ENCODE measurements at places on chromosomes 12 and 14. TPM values are rescaled to one million over a fixed set of nuclear protein-coding genes. Genes with fewer than 3 reads are reported as not detected.

The EML5 gene
- 1.7 TPM for polyA plus RNA-seq

The OTX2 gene
- not detected for polyA plus RNA-seq

The COCH gene
- 6.6 TPM for polyA plus RNA-seq

The SMIM41 gene
- polyA plus RNA-seq, result not detected

DNA sequence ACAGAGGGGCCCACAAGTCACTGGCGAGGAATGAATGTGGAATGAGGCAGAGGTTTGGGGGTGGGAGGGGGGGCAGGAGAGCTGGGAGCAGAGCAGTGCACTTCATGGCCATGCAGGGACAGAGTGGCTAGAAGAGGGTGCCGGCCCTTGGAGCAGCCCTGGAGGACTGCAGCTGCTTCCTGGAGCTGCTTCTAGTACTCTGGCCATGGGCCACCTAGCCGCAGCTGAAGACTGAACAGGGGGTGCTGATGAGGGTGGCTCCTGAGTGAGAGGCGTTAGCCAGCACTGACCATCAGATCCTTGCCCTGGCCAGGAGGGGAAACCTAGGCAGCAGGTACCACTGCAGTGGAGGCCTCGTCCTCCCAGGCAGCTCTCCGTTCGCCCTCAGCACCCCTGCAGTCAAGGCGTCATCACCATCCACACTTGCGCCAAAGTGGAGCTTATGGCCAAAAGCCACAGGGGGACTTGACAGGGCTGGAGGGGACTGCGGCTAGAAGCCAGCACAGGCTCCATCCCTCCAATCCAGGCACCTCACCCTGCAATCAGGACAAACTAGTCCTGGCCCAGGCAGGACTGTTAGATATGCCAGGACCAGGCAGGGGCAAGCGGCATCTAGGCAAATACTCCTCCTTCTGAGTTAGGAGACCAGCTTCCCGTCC, 16.4 kb downstream of the OTUB2 start:
- no peak for DNase-seq

GRCh38 chr12:5428332-5429221, 3.3 kb upstream of the NTF3 start:
- DNase-seq, result no peak

DNA sequence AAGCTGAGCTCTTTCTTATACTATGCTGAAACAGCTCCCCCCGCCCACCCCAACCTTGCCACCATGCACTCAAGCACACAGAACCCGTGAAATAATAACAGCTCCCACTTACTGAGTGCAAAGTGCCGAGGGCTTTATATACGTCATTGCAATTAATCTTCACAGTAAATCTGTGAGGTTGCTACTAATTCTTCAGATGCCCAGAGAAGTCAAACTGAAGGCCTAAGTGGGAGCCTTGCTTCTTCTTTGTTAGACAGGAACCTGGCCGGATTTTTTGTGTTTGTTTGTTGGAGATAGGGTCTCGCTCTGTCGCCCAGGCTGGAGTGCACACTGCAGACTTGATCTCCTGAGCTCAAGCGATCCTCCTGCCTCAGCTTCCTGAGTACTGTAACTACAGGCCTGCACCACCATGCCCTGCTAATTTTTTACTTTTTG, 34.0 kb downstream of the VCPKMT start:
- DNase-seq, result no peak

- no peak for DNase-seq
Observed at GRCh38 chr12:92973614-92974013, 44.5 kb upstream of the EEA1 start.

DNA sequence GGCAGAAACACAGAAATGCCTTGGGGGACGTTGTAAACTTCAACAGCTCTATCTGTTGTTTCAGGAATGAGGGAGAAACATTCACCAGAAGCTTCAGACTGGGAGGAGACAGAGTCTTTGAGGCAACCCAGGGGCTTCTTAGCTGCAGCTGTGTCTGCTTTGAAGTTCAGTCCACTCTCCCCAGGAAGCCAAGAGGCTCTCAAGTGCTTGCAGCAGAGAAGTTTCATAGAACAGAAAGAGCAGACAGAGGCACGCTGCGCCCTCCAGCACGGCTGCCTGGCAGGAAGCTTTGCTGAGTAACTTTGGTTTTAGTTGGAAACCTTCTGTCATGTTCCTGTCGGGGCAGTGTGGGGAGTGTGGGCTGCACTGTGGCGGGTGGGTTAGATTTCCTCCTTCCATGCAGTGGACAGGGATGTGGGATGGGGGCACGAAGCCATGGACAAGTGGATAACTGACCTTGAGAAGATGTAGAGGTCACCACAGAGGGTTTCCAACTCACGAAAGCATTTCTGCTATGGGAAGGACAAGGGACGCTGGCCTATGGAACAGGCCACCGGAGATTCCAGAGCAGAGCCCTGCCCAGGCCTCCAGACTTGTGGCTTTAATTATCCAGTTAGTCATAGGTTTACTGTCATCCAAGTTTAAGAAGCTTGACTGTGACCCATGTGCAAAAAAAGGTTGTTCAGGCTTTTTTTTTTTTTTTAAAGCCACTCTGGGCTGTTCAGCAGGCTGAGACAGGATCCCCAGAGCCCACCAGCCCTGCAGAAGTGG, 107.7 kb downstream of the ARF6 start:
- DNase-seq, result peak; percentile 94

- no peak for DNase-seq
Observed at GRCh38 chr14:23436327-23437132, 1.1 kb upstream of the MYH7 start.

DNA sequence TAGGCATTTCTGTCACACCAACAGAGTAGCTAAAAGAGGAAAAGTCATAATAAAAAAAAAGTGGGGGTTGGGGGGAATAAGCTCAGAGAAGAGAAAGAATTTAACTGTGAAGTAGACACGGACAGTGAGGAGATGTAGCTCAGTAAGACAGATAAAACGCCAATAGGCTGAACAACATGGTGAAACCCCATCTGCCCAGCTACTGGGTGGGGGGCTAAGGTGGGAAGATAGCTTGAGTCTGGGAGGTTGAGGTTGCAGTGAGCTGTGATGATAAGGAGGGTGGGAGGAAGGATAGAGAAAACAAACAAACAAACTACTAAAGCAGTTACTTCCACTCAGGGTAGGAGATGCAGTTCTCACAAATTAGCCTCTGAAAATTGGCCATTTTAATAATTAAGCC, 25.0 kb downstream of the HECTD4 start:
- no peak for DNase-seq

- DNase-seq, result no peak
Observed at GRCh38 chr12:104888892-104889291, 69.2 kb downstream of the SLC41A2 start.

GRCh38 chr14:99134516-99135046, 137.4 kb downstream of the BCL11B start:
- no peak for DNase-seq

GRCh38 chr12:95248604-95249360, 31.2 kb downstream of the VEZT start:
- no peak for DNase-seq
